ENCODE measurements at places on chromosomes 1 and 21.
A peak's percentile ranks its signal among the peaks of the same experiment; 100 is the strongest.

- peak; percentile 51 for DNase-seq
These were observed 46.3 kb upstream of the CACYBP start for GRCh38 chr1:174953285-174954072.

- DNase-seq: no peak
These were observed 99.7 kb downstream of the NFIA start for GRCh38 chr1:61182049-61182448.

DNA sequence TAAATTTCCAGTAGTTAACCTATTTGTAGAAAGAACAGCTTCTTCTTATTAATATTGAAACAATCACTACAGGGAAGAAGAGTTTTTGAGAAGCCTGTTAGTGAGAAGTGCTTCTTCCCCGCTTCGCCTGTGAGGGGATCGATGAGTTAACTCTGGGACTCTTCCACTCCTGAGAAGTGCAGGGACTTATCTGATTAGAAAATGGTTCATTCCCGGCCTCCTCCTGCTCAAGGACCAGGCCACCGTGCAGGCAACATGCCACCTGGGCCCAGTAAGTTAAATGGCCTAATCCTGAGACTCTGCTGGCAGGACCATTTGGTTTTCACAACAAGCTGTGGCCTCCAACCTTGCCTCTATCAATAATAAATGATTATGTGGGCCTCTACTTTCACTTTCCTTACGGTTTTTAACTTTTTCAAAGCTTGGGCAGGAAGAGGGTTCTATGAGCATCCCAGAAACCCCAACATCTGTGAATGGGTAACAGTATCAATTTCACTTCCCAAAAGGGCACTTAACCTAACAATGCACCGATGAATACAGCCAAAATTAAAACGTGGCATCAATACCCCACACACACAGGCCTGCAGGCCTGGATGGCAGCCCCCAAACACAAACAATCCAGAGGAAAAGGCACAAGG, 33.1 kb downstream of the SIPA1L2 start:
- DNase-seq: peak; percentile 61

- DNase-seq: no peak
These were observed 15.2 kb upstream of the RCSD1 start for GRCh38 chr1:167614851-167615250.

GRCh38 chr1:64553285-64553684, 83.4 kb downstream of the CACHD1 start:
- no peak for DNase-seq

GRCh38 chr1:69196071-69196470, 371.7 kb upstream of the LRRC7 start:
- no peak for DNase-seq

DNA sequence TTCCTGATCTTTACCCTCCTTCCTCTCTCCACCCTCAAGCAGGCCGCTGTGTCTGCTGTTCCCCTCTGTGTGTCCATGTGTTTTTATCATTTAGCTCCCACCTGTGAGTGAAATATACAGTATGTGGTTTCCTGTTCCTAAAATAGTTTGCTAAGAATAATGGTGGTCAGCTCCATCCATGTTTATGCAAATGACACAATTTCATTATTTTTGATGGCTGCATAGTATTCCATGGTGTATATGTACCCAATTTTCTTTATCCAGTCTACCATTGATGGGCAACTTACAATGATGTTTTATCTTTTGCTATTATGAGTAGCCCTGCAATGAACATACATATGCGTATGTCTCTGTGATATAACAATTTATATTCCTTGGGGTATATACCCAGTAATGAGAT, 133.4 kb upstream of the RGS18 start:
- DNase-seq: no peak

- DNase-seq: no peak
These were observed 388.4 kb downstream of the DISC1 start for GRCh38 chr1:232014941-232015340.

- DNase-seq: no peak
These were observed 124.8 kb downstream of the ROR1 start for GRCh38 chr1:63898428-63899196.

- DNase-seq: no peak
These were observed 47.8 kb upstream of the ARHGAP29 start for GRCh38 chr1:94285031-94285654.

DNA sequence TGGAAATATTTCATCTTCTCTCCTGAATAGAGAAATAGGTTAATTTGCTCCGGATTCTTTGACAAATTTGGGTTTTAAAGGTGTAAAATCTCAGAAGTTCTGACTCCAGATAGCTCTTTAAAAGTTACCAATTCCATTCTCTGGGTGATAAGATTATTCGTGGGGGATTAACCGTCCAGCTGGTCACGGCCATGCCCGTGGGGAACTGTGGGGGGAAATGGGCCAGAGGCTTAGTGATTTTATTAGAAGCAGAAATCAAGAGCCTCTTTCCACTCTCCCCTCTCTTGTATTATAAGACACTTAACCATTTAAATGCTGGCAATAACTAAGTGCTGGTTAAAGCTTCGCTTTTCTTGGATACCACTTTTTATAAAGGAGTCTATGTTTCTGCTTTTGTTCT, 376.4 kb upstream of the KAZN start:
- no peak for DNase-seq

GRCh38 chr21:35119501-35120047, 70.5 kb upstream of the RUNX1 start:
- DNase-seq: no peak

DNA sequence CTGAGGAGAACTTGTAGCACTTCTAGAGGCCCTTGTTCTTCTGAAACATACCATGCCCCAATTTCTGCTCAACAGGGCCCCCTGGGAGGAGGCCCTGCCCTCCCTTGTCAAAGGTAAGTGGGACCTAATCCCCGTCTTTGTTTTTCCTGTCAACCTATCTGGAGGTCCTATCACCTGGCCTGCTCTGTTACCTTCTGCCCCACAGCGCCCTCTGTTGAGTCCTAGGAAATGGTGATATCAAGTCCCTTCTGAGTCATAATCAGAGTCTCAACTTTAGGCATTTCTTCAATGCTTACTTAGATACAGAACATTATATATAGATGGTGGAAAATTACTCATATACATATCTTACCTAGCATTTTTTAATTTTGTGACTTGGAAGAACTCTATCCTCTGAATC, 28.2 kb upstream of the FCRL4 start:
- peak; percentile 71 for DNase-seq

GRCh38 chr1:97297611-97298010, 576.0 kb downstream of the PTBP2 start:
- DNase-seq: no peak

DNA sequence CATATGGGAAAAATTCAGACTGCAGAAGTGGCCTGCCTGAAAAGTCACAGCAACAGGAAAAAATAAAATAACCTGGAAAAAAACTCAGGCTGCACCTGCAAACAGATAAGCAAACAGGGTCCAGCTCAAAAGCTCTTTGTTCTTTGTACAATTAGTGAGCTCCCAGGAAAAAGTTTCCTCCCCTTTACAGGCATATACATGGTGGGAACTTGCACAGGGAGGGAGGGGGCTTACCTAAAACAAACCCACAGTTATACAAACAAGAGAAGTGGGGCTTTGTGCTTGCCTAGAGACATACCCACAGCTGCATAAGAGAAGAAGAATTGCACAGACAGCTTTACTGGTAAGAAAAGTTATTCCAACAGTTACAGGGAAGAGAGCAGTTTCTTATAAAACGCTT, 31.7 kb upstream of the COG2 start:
- DNase-seq: no peak

GRCh38 chr1:29516063-29516820, 279.9 kb downstream of the PTPRU start:
- no peak for DNase-seq

- no peak for DNase-seq
These were observed 1713.4 kb downstream of the NCAM2 start for GRCh38 chr21:22711636-22712035.
